ENCODE measurements at places on chromosomes 5 and 9. TPM values are rescaled to one million over a fixed set of nuclear protein-coding genes. Genes with fewer than 3 reads are reported as not detected.

DNA sequence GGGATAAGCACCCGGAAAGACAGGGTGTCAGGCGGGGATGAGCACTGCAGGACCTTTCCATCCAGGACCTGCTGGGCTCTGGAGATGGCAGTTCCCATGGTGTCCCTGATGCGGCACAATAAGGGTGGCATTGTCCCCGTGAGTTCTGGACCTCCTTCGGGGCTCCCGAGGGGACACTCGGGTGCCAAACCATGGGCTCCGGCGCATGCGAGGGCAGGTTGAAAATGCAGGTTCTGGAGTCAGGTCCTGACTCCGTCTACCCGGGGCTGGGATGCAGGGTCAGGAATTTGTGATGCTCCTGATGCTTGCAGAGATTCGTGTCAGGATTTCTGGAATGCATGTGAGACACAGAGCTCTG lies 682 bp downstream of the FCN2 start:
- DNase-seq: no peak
- no peaks in the 10 kb centered on the region for H3K36me3 ChIP-seq
- H3K4me3 ChIP-seq: no peak overlapping the region
- no peak overlapping the region for H3K27ac ChIP-seq
- H3K4me1 ChIP-seq: no peaks in the 10 kb centered on the region

DNA sequence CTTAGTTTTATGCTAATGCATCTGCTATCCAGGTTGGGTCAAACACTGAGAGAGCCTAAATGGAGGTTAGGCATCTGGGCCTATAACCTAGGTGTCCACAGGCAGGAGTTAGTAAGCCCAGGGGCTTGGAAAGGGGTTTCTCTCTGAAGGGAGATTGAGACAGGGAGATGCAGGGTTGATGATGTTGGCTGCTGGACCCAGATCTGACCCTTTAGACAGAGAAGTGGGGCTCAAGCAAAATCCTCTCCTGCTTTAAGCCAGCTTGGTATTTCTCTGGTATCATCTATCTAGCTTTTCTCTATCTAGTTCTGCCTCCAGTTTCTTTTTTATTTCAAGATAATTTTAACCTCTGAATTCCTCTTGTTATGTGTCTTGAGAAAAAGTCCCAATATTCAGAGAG lies 18.3 kb upstream of the ANKRD55 start:
- H3K27ac ChIP-seq: no peak overlapping the region
- H3K36me3 ChIP-seq: no peaks in the 10 kb centered on the region
- H3K4me3 ChIP-seq: no peak overlapping the region
- no peak for DNase-seq
- 0 out of 3 replicates have a peak, but pooled peaks cover 3% of the 10 kb centered on the region for H3K27me3 ChIP-seq

PCDHA10 gene
- total RNA-seq: not detected

DNA sequence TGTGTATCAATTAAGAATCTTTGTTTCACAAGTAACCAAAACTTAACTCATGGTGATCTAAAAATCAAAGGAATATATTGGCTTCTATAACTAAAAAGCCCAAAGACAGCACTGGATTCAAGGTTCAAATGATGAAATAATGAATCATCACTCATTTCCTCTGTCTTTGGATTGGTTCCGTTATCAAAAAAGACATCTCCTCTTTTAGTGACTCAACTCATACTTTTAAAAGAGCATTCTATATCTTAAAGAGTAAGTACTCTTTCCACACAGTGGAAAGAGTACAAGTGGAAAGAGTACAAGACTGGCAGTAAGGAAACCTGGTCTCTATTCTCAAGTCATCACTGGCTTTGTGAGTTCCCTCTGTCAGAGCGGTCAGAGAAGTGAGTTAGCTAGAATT lies 141.4 kb upstream of the NMUR2 start:
- H3K27ac ChIP-seq: no peak overlapping the region
- no peaks in the 10 kb centered on the region for H3K4me1 ChIP-seq
- no peaks in the 10 kb centered on the region for H3K27me3 ChIP-seq
- no peak overlapping the region for H3K4me3 ChIP-seq
- no peak for DNase-seq
- H3K36me3 ChIP-seq: no peaks in the 10 kb centered on the region

GRCh38 chr5:19660679-19661078 lies 327.3 kb downstream of the CDH18 start:
- no peaks in the 10 kb centered on the region for H3K27me3 ChIP-seq
- no peak overlapping the region for H3K4me3 ChIP-seq
- H3K27ac ChIP-seq: no peak overlapping the region
- DNase-seq: peak; percentile 9

ERCC6L2 gene
- 63.0 TPM for total RNA-seq

PIP5KL1 gene
- not detected for total RNA-seq

GRHPR gene
- total RNA-seq: 127 TPM

- H3K36me3 ChIP-seq: no peaks in the 10 kb centered on the region
- no peaks in the 10 kb centered on the region for H3K27me3 ChIP-seq
- H3K27ac ChIP-seq: no peak overlapping the region
- peaks cover 30% of the 10 kb centered on the region for H3K4me1 ChIP-seq
- no peak overlapping the region for H3K4me3 ChIP-seq
Observed at GRCh38 chr9:81848472-81848871, 79.8 kb upstream of the SPATA31D4 start.

DNA sequence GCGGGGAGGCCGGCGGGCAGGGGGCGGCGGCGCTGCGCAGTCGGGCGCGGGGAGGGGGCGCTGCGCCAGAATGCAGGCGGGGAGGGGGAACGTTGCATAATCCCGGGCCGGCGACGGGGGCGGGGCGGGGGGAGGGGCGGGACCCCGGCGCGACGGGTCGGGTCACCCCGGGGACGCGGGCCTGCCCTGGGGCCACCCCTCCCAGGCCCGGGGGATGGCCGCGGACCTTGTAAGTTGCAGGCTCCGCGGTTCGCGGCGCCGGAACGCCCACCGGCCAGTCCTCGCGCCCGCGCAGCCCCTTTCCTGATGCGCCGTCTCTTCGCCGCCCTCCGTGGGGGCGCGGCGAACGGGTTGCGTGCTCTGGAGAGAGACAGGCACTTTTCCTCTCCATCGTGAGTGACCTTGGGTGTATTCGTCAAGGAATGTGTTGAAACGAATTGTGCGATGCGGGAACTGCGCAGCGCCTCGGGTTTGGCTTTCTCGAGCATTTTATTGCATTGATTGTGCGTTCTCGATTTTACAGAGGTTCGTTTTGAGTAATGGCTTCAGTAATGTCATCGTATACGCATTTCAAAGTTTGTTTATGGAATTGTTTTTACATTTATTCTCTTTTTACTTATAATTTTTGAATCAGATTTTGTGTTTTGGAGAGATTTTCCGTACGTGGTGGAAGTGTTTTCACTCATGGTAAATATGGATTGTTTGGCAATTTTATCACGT lies 802 bp downstream of the SPIN1 start:
- no peaks in the 10 kb centered on the region for H3K36me3 ChIP-seq
- H3K4me1 ChIP-seq: peaks cover 23% of the 10 kb centered on the region
- DNase-seq: peak; percentile 66

DNA sequence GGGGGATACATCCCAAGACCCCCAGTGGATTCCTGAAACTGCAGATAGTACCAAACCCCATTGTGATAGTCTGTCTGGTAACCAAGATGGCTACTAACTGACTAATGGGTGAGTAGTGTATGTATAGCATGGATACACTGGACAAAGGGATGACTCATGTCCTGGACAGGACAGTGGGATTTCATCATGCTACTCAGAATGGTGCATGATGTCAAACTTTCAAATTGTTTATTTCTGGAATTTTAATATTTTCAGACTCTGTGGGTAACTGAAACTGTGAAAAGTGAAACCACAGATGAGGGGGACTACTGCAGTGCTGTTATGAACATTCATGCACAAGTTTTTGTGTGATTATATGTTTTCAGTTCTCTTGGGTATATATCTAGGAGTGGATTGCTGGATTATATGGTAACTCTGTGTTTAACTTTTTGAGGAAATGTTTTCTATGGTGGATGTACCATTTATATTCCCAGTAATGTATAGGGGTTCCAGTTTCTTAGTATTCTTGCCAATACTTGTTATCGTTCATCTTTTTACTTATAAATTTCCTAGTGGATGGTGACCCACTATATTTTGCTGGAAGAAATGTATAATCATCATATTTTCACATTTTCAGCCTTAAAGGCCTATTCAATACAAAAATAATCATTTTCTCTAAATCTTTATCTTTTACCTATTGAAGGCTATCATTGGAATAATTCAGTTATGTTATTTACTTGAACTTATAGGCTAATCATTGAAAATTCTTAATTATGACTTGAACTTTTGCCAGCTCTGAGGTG lies 140.9 kb downstream of the NR3C1 start:
- H3K4me1 ChIP-seq: no peaks in the 10 kb centered on the region
- no peak overlapping the region for H3K4me3 ChIP-seq
- DNase-seq: peak; percentile 27
- H3K36me3 ChIP-seq: no peaks in the 10 kb centered on the region
- H3K27me3 ChIP-seq: no peaks in the 10 kb centered on the region

DNA sequence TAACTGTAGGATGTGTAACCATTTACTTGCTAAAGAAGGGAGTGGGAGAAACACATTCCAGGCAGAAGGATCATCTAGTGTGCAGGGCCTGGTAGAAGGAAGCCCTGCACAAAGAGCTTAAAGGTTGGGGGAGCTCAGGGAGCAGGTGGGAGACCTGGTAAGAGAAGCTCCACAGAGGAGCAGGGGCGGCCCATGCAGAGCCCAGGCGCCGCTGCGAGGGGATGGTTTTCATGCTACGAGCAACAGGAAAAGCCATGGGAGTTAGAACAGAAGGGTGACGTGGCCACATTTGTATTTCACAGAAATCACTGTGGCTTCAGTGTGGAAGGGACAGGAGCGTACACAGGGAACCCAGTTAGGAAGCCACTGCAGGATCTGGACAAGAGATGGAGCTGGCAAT lies 73.1 kb downstream of the PDE6A start:
- DNase-seq: no peak
- no peaks in the 10 kb centered on the region for H3K36me3 ChIP-seq
- no peak overlapping the region for H3K27ac ChIP-seq
- H3K4me1 ChIP-seq: no peaks in the 10 kb centered on the region
- H3K4me3 ChIP-seq: no peak overlapping the region

GRCh38 chr9:134216449-134216951 lies 52.1 kb upstream of the RNU6ATAC start:
- H3K27me3 ChIP-seq: peaks cover 13% of the 10 kb centered on the region
- no peaks in the 10 kb centered on the region for H3K36me3 ChIP-seq
- peak overlapping the region; percentile 27 for H3K4me3 ChIP-seq
- H3K27ac ChIP-seq: no peak overlapping the region
- DNase-seq: no peak

GRCh38 chr5:72654231-72654630 lies 147.0 kb upstream of the ZNF366 start:
- H3K27ac ChIP-seq: no peak overlapping the region
- no peaks in the 10 kb centered on the region for H3K4me1 ChIP-seq
- no peak overlapping the region for H3K4me3 ChIP-seq
- H3K27me3 ChIP-seq: peaks cover 5% of the 10 kb centered on the region
- no peaks in the 10 kb centered on the region for H3K36me3 ChIP-seq

- H3K4me1 ChIP-seq: no peaks in the 10 kb centered on the region
- no peak overlapping the region for H3K27ac ChIP-seq
- no peak for DNase-seq
- H3K27me3 ChIP-seq: no peaks in the 10 kb centered on the region
- H3K4me3 ChIP-seq: no peak overlapping the region
Observed at GRCh38 chr9:9574080-9574479, 1038.7 kb downstream of the PTPRD start.

GRCh38 chr5:61386045-61386800 lies 54.2 kb downstream of the ZSWIM6 start:
- H3K27ac ChIP-seq: no peak overlapping the region
- peaks cover 25% of the 10 kb centered on the region for H3K4me1 ChIP-seq
- peak; percentile 44 for DNase-seq
- H3K4me3 ChIP-seq: no peak overlapping the region

TNFSF15 gene
- total RNA-seq: not detected

GRCh38 chr5:27473307-27474046 lies 435.1 kb upstream of the CDH9 start:
- peaks cover 39% of the 10 kb centered on the region for H3K4me1 ChIP-seq
- no peaks in the 10 kb centered on the region for H3K27me3 ChIP-seq

- no peaks in the 10 kb centered on the region for H3K27me3 ChIP-seq
- no peak overlapping the region for H3K4me3 ChIP-seq
- H3K27ac ChIP-seq: no peak overlapping the region
Observed at GRCh38 chr9:27212621-27213020, 84.3 kb downstream of the EQTN start.

SHOC1 gene
- total RNA-seq: not detected

STC2 gene
- total RNA-seq: 10.7 TPM

GRCh38 chr9:12628546-12628945 lies 64.6 kb upstream of the TYRP1 start:
- no peak for DNase-seq
- H3K36me3 ChIP-seq: no peaks in the 10 kb centered on the region
- no peak overlapping the region for H3K27ac ChIP-seq
- H3K27me3 ChIP-seq: no peaks in the 10 kb centered on the region
- no peak overlapping the region for H3K4me3 ChIP-seq

DNA sequence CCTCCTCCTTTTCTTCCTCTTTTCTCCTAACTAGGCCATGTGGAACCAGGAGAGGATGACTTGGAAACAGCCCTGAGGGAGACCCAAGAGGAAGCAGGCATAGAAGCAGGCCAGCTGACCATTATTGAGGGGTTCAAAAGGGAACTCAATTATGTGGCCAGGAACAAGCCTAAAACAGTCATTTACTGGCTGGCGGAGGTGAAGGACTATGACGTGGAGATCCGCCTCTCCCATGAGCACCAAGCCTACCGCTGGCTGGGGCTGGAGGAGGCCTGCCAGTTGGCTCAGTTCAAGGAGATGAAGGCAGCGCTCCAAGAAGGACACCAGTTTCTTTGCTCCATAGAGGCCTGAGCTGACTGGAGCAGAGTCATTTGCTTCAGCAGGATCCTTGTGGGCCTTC lies 13.7 kb downstream of the NUDT2 start:
- H3K36me3 ChIP-seq: peaks cover 16% of the 10 kb centered on the region
- no peak for DNase-seq
- H3K27me3 ChIP-seq: no peaks in the 10 kb centered on the region
- no peak overlapping the region for H3K4me3 ChIP-seq
- H3K27ac ChIP-seq: peak overlapping the region; percentile 47

GPR151 gene
- total RNA-seq: not detected

FYB1 gene
- total RNA-seq: not detected

GRCh38 chr5:157890836-157891597 lies 32.1 kb upstream of the CLINT1 start:
- H3K27me3 ChIP-seq: no peaks in the 10 kb centered on the region
- H3K4me1 ChIP-seq: no peaks in the 10 kb centered on the region
- no peak overlapping the region for H3K27ac ChIP-seq

FOXD4 gene
- 0.18 TPM for total RNA-seq

DNA sequence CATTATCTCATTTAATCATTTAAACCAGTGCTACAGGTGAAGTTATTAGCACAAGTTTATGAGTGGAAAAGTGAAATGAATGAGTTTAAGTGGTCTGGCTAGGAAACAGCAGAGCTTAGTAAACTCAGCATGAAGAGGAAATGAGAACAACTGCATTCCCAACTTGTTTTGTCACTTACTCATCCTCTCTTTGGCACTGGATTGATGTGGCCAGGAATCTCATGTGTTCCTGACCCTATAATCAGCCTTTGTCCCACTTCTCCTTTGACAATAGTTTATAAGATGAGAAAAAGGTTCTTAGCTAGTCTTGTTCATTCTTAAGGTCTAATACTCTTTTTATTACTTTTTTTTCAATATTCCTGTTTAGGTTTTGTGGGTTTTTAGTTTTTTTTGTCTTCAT lies 559.2 kb upstream of the TLE4 start:
- H3K27me3 ChIP-seq: no peaks in the 10 kb centered on the region
- no peaks in the 10 kb centered on the region for H3K4me1 ChIP-seq
- H3K36me3 ChIP-seq: no peaks in the 10 kb centered on the region
- H3K4me3 ChIP-seq: no peak overlapping the region
